Eye (tissue), 1 donor: ENCODE measurements at places on chromosomes 7 and 10.

- DNase-seq: no peak
These were observed 190.0 kb upstream of the KLF6 start for GRCh38 chr10:3975016-3975415.

- DNase-seq: peak; percentile 75
These were observed 350.0 kb downstream of the PLXDC2 start for GRCh38 chr10:20166096-20166675.

DNA sequence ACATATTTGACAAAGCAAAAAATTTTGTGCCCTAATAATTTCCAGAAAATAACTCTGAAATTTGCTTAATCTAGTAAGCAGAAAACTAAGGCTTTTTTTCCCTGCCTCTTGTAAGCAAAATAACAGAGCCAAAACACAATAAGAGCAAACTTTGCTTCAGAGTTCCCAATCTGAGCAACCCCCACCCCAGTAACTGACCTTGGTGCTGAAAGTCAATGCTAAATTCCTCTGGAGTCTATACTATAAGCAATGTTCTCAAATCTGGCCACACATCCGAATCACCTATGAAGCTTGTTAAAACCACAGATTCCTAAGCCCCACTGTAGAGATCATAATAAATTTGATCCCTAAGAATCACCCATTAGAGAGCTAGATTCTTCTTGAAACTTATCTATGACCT lies 150.5 kb downstream of the ELAPOR2 start:
- peak; percentile 43 for DNase-seq

DNA sequence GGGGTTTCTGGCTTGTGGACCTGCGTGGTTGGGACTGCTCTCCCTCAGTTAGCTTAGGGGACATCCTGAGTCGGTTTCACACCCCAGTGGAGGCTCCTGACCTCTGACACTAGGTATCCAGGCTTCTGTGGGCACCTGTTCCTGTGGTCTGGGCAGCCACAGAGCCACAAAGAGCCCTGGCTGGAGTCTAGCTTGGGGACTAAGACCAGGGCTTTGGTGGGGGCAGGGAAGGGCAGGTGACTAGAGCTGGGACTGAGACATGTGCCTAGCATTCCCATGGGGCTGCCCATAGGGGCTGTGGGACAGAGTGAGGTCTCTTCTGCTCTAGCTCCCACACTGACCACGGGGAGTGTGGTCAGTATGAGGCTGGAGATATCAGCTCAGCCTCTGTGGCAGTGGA lies 4.0 kb upstream of the TMEM270 start:
- no peak for DNase-seq

- no peak for DNase-seq
These were observed 138.0 kb upstream of the YAE1 start for GRCh38 chr7:39428221-39428620.
